ENCODE measurements at places on chromosomes 6 and 20.
A peak's percentile ranks its signal among the peaks of the same experiment; 100 is the strongest.

DNA sequence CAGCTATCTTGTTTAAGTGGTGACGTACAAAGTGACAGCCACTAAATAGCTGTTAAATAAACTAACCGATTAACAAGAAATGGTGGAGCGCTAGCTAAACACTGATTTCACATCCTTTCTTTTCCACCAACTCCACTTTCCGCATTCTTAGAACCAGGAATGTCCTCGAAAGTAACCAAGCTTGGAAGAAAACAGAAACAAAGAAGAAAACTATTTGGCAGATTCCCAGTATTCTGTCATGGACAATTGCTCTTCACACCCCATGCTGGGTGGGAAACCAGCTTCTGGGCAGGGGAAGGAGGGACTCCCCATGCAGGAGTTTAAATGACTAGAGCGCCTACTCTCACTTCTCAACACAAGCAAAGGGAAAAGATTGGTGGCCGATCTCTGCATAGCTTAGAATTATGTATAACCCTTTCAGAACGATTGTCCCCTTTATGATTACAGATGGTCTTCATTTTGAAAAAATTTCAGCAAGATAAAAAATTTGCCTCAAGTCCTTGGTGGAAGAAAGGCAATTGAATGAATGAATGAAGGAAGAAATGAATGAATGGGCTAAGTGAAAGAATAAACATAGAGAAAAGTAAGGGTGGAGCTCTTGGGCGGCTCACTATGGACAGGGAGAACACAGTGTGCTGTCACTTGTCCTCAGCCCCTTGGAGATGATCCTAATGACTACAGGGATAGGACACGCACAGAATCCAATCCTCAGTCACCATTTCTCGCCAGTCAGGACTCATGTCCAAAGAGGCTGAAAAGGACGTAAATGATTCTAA lies 148.7 kb upstream of the NEDD9 start:
- DNase-seq: no peak

DNA sequence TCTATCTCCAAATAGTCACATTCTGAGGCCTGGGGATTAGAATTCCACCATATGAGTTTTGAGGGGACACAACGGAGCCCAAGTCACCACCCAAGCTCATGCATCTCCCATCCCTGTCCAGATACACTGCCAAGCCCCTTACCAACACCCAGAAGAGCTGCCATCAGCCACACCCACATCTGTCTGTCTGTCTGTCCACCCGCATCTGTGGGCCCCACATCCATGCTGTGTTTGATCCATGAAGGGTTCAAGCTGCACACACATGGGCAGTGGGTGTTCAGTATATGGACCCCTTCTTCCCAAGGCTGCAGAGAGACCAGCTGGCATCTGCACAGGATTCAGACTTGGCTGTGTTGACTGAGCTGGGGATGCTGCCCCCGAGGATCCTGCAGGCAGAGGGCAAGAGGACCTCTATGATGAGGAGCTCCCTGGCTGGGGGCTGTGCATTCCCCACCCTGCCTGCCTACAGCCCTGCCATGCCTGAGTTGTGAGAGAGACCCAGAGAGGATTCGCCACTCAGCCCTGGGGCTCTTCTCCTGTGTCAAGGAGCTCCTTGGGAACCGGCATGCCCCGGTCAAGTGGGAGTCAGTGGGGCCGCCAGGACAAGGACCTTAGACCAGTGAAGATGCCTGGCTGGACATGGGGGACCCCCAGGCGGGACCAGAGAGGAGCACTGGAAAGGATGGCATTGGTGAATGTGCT lies 206.4 kb downstream of the SYNDIG1 start:
- peak; percentile 80 for DNase-seq

- DNase-seq: no peak
Measured at GRCh38 chr6:81575442-81575841, 177.0 kb downstream of the TENT5A start.

- DNase-seq: no peak
Measured at GRCh38 chr6:111263837-111264236, 176.5 kb downstream of the SLC16A10 start.

GRCh38 chr20:12414446-12415274 lies 497.0 kb downstream of the BTBD3 start:
- no peak for DNase-seq

GRCh38 chr6:72530152-72530551 lies 91.7 kb upstream of the KCNQ5 start:
- no peak for DNase-seq

Measured in chondrocyte (in vitro differentiated cells).